ENCODE measurements at places on chromosomes 16 and 17. TPM values are rescaled to one million over a fixed set of nuclear protein-coding genes. Genes with fewer than 3 reads are reported as not detected.
A peak's percentile ranks its signal among the peaks of the same experiment; 100 is the strongest.

DNA sequence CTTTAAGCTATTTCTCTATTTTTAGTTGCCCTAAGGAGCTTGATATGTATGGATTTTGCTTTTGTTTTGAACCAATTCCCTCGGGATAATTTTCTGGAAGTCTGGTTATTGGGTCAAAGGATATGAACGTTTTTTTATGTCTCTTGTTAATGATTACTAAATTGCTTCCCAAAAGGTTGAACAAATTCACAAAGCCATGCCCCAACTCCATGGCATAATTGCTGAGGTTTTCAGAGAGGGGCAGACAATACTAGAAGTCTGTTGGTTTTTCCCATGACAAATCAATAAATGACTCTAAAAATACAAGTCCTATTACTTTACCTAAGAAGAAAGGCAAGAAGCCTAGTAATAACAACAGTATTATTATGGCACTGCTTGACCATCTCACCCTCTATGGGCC is 11.4 kb upstream of the AKAP1 start:
- DNase-seq = no peak
- no peaks in the 10 kb centered on the region for H3K36me3 ChIP-seq
- no peaks in the 10 kb centered on the region for H3K27me3 ChIP-seq
- H3K4me1 ChIP-seq = no peaks in the 10 kb centered on the region
- no peak overlapping the region for H3K4me3 ChIP-seq

DNA sequence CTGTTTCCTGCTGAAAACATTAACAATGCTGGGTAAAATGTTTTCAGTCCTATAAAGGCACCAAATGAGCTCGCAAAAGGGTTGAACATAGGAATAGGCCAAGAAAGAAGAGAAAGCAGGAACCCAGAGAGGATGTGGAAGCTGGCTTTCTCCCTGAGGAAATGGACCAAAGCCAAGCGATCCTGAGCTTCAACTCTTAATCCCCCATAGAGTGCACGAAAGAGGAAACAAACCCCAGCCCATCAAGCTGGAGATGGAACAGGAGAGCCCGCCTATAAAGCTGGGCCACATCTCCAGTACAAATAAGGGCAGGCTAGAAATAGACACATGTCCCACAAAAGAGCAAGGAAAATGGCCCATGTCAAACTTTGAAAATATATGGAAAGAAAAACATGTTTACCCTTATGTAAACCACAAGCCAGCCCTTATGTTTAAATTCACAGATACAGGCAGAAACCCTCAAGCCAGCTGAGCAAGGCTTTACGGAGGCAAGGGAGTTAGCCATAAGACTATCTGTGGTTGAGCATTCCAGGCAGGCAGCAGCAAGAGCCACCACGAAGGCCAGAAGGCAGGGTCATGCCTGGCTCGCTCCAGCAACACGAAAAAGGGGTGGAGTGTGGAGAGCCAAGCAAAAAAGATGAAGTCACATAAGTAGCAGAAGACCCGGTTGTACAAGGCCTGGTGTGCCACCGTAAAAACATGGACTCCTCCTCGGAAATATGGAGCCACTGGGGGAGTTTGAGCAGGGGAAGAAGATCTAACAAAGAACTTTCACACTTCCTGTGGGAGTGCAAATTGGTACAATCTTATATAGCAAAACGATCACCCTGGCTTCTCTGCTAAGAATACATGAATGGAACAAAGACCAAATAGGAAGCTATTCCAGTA is 27.8 kb downstream of the COPRS start:
- H3K27me3 ChIP-seq = no peaks in the 10 kb centered on the region
- no peaks in the 10 kb centered on the region for H3K36me3 ChIP-seq
- H3K27ac ChIP-seq = no peak overlapping the region

GRCh38 chr16:67284699-67285646 is 5.6 kb downstream of the PLEKHG4 start:
- H3K4me1 ChIP-seq = no peaks in the 10 kb centered on the region
- no peak overlapping the region for H3K27ac ChIP-seq
- DNase-seq = no peak
- H3K36me3 ChIP-seq = no peaks in the 10 kb centered on the region
- no peaks in the 10 kb centered on the region for H3K27me3 ChIP-seq
- no peak overlapping the region for H3K4me3 ChIP-seq

GRCh38 chr16:12773221-12773620 is 30.5 kb downstream of the CPPED1 start:
- H3K4me3 ChIP-seq = no peak overlapping the region
- no peaks in the 10 kb centered on the region for H3K4me1 ChIP-seq
- H3K36me3 ChIP-seq = peaks cover 3% of the 10 kb centered on the region
- no peaks in the 10 kb centered on the region for H3K27me3 ChIP-seq

DNA sequence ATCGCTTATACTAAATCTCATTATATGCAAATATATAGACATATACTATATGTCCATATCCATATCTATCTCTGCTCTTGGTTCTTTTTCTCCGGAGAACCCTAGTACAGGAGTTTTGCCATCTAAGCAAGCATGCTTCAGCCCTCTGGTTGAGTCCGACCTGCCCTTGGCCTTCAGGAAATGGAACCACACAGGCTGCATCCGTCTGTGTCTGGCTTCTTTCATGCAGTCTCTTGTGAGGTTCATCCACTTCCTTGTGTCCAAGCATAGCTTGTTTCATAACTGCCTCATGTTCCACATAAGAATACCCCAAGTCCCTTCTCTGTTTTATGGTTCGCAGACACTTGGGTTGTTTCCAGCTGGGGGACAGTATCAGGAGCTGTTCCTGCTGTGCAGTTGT is 16.8 kb downstream of the SNX20 start:
- H3K27ac ChIP-seq = no peak overlapping the region
- H3K4me3 ChIP-seq = no peak overlapping the region
- H3K36me3 ChIP-seq = no peaks in the 10 kb centered on the region
- peaks cover 3% of the 10 kb centered on the region for H3K4me1 ChIP-seq
- no peaks in the 10 kb centered on the region for H3K27me3 ChIP-seq

DNA sequence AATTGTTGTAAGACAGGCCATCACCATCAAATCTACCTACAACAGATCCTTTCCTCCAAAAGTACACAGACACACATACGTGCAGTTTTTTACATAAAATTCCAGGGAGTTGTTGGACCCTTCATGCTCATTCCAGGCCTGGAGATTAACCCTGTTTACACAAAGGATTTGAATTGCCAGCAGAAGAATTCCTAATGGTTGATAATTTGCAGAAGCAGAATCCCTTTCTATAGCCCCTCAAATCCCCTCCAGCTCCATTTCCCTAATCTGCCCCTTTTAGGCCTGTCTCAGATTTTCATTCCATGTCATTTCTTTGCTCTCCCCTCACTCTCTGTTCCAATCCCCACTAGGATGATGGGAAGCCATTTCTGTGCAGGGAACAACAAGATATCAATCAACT is 102.9 kb upstream of the TOX3 start:
- no peak overlapping the region for H3K27ac ChIP-seq
- H3K4me3 ChIP-seq = no peak overlapping the region
- H3K4me1 ChIP-seq = no peaks in the 10 kb centered on the region
- no peak for DNase-seq
- no peaks in the 10 kb centered on the region for H3K27me3 ChIP-seq
- no peaks in the 10 kb centered on the region for H3K36me3 ChIP-seq

- H3K27me3 ChIP-seq = peaks cover 3% of the 10 kb centered on the region
- no peak overlapping the region for H3K27ac ChIP-seq
- no peak overlapping the region for H3K4me3 ChIP-seq
Measured at GRCh38 chr17:39156491-39156890, 5.1 kb upstream of the PLXDC1 start.

DNA sequence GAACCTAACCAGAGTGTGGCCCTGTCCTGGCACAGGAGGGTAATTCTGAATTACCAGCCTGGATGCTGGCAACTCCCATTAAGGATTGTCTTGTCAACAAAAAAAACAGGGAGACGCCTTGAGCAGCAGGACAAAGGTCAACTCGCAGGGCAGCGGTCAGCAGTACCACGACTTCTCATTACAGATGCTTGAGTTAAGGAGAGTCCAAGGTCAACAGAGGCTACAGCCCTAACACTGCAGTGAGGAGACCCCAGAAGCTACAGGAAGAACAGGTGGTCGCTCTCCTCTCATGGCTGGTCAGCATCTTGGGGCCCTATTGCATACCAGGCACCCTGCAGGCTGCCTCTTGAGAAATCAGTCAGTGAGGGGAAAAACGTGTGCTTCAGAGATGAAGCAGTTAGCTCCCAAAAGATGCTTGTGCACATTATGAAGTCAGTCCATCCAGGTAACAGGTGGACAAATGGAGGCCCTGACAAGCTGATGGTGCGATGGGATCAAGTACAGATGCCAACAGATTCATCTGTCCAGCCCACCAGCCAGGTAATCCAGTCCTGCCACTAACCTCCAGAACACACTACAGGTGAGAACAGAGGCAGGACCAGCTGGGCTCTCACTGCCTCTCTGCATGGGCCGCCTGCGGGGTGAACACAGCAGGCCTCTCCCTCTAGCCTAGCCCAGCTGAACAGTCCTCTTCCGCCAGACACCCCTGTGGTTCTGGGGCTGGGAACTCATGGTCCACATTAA is 4.2 kb downstream of the CSNK1D start:
- H3K27me3 ChIP-seq = no peaks in the 10 kb centered on the region
- no peak overlapping the region for H3K27ac ChIP-seq
- H3K36me3 ChIP-seq = peaks cover 72% of the 10 kb centered on the region
- H3K4me1 ChIP-seq = peaks cover 45% of the 10 kb centered on the region

GRCh38 chr16:35687071-35687470 is 2227.7 kb downstream of the TP53TG3F start:
- no peak for DNase-seq
- H3K4me1 ChIP-seq = no peaks in the 10 kb centered on the region
- no peak overlapping the region for H3K27ac ChIP-seq
- H3K27me3 ChIP-seq = no peaks in the 10 kb centered on the region
- no peak overlapping the region for H3K4me3 ChIP-seq

- H3K4me3 ChIP-seq = no peak overlapping the region
- H3K27me3 ChIP-seq = no peaks in the 10 kb centered on the region
- H3K27ac ChIP-seq = no peak overlapping the region
- H3K4me1 ChIP-seq = no peaks in the 10 kb centered on the region
- no peak for DNase-seq
Measured at GRCh38 chr16:2278272-2278608, 10.3 kb upstream of the RNPS1 start.

DNA sequence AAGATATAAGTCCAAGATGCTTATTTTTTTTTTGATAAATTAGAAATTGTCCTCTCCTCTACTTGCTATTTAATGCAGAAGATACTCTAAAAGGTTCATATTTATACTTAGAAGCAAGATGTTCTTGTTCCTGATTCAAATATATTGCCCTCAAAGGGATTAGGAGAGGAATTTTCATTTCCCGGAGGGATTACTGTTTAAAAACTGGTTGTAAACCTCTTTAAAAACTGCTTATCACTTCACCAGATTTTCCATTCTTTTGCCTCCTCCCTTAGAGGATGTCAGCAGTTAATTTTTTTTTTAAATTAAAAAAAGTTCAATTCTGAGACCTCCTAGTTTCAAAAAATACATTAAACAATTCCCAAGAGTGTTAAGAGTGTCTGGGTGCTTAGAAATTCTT is 2.8 kb downstream of the TENT4B start:
- no peak overlapping the region for H3K27ac ChIP-seq
- DNase-seq = no peak
- no peaks in the 10 kb centered on the region for H3K36me3 ChIP-seq
- peaks cover 19% of the 10 kb centered on the region for H3K4me1 ChIP-seq
- H3K27me3 ChIP-seq = no peaks in the 10 kb centered on the region

DNA sequence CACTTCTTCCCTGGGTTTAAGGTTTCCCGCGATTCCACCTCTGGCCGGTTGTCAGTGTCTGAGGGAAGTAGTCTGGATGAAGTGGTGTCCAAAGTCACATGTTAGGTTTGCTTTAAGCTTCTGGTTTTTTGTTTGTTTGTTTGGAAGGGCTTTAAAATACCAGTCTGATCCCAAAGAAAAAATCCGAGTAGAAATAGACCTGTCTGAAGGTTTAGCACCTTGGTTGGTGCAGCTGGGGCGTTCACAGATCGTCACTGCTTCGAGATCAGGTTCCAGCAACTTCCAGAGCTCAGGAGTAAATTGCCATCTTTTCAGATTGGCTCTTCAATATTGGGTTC is 567 bp downstream of the TMEM97 start:
- H3K27me3 ChIP-seq = no peaks in the 10 kb centered on the region
- peak overlapping the region; percentile 62 for H3K27ac ChIP-seq
- no peak for DNase-seq
- no peaks in the 10 kb centered on the region for H3K36me3 ChIP-seq

GRCh38 chr16:50974438-50975036 is 176.5 kb downstream of the SALL1 start:
- peaks cover 2% of the 10 kb centered on the region for H3K27me3 ChIP-seq
- DNase-seq = no peak
- H3K36me3 ChIP-seq = no peaks in the 10 kb centered on the region
- no peak overlapping the region for H3K4me3 ChIP-seq

GRCh38 chr16:69929480-69929879 is 21.7 kb upstream of the CLEC18A start:
- peaks cover 61% of the 10 kb centered on the region for H3K36me3 ChIP-seq
- no peaks in the 10 kb centered on the region for H3K27me3 ChIP-seq
- peaks cover 25% of the 10 kb centered on the region for H3K4me1 ChIP-seq
- no peak overlapping the region for H3K27ac ChIP-seq

DNA sequence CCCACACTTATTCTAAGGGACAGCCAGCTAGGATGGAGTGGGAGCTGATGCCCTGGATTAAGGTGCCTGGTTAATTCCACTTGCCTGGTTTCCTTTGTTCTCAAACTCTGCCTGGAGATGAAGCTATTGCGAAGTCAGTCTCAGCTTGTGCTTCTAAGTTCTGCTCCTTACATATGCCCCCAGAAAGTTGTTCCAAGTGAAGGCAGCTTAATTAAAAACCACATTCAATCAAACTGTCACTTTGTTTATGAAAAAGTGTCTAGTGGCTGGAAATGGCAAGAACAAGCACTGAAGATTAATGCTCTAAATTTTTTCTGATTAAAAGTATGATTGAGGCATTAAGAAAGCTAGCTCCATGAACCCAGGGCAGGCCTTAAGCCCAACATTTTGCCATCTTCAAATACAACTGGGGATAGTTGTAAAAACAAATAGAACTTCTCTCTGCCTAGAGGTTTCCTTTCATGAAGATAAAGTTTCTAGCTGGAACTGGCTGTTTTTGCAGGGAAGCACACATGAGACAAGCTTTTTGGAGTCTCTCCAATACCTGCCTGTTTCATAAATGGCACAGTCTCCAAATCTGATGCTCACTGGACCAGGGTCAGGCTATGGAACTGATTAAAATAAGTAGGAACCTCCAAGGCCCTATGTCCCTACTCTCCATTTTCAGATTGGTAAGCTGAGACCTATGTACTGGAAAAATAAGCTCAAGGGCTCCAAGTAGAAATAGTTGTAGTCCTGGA is 100.9 kb downstream of the GRIN2A start:
- peak overlapping the region; percentile 50 for H3K27ac ChIP-seq
- peaks cover 29% of the 10 kb centered on the region for H3K4me1 ChIP-seq
- no peak overlapping the region for H3K4me3 ChIP-seq
- H3K36me3 ChIP-seq = no peaks in the 10 kb centered on the region
- DNase-seq = no peak

GRCh38 chr17:58303971-58304749 is 23.4 kb upstream of the MPO start:
- no peak overlapping the region for H3K4me3 ChIP-seq
- H3K36me3 ChIP-seq = no peaks in the 10 kb centered on the region
- no peak for DNase-seq
- H3K27me3 ChIP-seq = no peaks in the 10 kb centered on the region

GAN gene
- total RNA-seq = 13.4 TPM

NAA60 gene
- total RNA-seq = 31.1 TPM

KRT36 gene
- not detected for total RNA-seq

RNF157 gene
- total RNA-seq = 5.2 TPM

CAMKK1 gene
- 4.3 TPM for total RNA-seq

ADAMTS18 gene
- total RNA-seq = not detected

IKZF3 gene
- 3.0 TPM for total RNA-seq

HOXB7 gene
- total RNA-seq = not detected

CACNG5 gene
- not detected for total RNA-seq
